ENCODE measurements at places on chromosomes 2 and 18.

DNA sequence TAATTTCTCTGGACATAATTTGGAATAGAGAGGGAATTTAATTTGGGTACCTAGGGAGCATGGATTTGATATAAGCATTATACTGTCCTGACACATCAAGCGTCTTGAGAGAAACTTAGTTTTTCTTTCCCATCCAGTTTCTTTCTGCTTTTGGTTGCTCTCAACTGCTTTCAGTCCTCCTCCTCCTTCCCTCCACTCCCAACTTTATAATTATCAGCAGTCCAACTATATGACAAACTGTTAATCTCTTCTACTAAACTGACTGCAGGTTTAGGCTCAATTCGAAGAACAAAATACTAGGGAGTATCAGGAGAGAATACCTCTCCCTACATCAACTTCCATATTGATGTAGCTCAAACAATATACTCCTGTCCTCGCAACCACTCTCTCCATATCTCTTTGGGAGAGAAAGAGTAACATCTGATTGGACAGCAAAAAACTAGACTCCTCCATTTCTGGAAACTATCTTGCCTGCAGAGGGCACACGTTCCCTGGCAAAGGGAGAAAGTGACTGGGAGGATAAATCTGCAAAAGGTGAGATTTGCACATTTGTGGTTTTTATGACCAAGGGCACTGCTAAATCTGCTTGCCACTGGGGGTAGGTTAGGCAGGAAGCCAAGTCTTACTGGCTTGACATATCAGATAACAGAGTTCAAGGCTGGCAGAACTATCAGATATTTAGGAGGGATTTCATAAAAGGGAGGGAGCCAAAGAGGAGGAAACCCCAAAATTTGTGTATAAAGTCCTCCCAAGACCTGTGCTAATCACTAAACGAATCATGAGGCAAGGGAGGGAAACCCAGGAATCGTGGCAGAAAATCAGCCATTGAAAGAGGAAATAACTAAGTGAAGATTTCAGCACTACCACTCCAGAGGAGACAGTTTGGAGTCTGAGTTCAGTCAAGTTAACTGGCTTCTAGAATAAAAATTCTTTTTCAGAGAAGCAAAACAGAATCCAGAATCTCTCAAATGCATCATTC, 40.0 kb downstream of the ICA1L start:
- DNase-seq = peak; percentile 78

GRCh38 chr2:20229322-20230113, 4.6 kb upstream of the SDC1 start:
- no peak for DNase-seq

GRCh38 chr2:160332318-160332717, 132.2 kb upstream of the ITGB6 start:
- DNase-seq = no peak

DNA sequence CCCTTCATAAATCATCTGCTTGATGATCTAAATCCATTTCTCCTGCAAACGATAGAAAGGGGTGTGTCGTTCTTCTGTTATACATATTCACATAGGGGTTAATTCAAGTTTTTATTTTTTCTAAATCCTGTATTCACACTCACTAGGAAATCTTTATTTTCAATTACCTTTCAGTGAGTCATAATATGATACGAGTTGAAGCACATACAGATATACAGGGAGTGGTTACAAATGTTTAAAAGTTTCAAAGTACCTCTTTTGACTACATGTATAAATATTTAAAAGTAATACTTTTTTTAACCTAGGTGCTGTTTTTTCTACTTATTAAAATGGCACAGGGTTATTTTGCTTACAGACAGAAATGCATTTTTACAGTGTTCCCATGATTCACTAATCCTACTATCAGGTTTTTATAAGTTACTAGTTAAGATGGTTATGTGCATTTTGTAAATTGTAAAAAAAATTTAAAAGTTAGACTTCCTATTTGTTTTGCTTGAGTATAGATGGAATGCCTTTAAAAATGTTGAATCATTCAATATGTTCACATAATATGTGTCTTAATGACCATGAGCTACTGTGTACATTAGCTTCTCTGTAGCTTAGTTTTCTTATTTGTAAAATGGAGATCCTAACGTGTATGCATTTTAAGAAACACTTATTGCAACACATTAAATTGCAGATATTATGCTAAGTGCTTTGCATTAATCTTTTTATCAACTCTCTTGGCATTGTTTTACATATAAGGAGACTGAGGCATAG, 1378.1 kb downstream of the DSC3 start:
- DNase-seq = no peak

DNA sequence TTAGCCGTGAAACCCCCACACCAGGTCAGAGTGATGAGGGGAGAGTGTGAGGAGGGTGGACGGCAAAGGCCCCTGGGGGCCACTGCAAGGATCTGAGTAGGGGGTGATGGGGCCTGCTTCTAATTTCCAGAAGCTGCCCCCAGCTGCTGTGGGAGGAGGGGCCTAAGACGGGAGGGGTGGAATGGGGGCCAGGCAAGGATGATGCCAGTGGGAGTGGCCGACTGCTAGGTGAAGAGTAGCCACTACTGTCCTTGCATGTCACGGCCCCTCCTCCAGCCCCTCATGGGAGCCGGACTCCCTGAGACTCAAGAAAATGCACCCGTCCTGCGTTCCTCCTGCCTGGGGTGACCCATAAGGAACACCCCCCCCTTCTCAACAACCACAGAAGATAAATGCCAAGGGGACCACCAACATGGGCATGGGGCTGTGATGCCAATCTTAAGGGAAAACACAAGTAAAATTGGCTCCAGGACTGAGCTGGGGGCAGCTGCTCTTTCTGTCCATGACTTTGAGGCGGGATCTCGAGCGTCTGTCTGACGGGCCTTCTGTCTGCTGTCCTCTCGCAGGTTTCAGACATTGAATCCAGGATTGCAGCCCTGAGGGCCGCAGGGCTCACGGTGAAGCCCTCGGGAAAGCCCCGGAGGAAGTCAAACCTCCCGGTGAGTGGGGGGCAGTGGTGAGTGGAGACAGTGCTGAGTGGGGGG, 24.2 kb upstream of the PRLH start:
- no peak for DNase-seq

- peak; percentile 82 for DNase-seq
These were observed 2.5 kb downstream of the DNMT3A start for GRCh38 chr2:25339211-25339674.

GRCh38 chr2:230868161-230868946, 3.6 kb downstream of the ITM2C start:
- no peak for DNase-seq

DNA sequence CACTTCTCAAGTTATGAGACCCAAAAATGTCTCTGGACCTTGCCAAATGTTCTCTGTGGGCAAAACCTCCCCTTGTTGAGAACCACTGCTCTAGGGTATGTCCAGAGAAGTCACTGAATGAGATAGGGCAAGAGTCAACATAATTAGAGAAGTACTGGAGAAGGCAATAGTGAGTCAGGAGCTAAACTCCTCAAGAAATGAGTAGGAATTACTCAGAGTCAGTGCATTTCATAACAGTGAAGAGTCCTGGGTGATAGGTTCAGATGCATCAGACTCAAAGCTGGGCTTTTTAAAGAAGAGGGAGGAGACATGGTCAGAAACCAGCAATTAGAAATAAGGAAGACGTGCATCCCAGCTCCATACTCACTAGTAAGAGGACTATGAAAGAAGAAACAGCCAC, 38.6 kb upstream of the IHH start:
- DNase-seq = no peak

- DNase-seq = no peak
These were observed 16.2 kb downstream of the AFF3 start for GRCh38 chr2:100126201-100126600.

DNA sequence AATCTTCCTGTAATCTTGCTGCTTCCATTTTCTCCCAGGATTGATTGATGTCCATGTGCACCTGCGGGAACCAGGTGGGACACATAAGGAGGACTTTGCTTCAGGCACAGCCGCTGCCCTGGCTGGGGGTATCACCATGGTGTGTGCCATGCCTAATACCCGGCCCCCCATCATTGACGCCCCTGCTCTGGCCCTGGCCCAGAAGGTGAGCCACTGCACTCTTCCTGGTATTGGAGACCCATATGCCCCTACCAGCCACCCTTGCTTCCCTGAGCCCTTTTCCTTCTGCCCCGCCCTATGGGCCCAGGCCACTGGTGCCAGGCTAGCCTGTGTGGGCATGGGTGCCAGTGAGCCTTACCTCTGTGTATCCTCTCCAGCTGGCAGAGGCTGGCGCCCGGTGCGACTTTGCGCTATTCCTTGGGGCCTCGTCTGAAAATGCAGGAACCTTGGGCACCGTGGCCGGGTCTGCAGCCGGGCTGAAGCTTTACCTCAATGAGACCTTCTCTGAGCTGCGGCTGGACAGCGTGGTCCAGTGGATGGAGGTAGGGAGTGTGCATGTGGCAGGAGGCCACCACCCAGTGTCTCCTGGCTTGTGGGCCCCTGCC, 20.3 kb downstream of the CAD start:
- DNase-seq = no peak

DNA sequence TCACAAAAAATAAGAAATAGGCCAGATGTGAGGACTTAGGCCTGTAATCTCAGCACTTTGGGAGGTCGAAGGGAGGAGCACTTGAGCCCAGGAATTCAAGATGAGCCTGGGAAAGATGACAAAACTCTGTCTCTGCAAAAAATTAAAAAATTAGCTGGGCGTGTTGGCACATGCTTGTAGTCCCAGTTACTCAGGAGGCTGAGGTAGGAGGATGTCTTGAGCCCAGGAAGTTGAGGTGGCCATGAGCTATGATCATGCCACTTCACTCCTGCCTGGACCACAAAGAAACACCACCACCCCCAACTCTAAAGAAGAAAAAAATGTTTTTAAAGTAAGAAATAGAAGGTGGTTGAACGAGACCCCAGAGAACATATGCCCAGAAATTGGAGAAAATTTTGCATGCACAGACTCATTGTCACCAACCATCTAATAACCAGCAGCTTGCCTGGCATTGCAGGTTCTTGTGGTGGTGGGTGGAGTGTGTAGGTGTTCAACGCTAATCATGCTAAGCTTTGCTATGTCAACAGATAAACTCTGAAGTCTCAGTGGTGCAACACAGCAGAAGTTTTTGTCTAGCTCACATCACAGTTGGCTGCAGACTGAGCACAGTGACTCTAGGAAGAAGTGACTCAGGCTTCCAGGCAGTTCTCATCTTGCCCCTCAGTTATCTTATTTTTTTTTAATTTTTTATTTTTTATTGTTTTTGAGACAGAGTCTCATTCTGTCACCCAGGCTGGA, 18.6 kb downstream of the ARL4C start:
- no peak for DNase-seq

- DNase-seq = no peak
These were observed 144.7 kb upstream of the ITGA4 start for GRCh38 chr2:181312515-181312927.

DNA sequence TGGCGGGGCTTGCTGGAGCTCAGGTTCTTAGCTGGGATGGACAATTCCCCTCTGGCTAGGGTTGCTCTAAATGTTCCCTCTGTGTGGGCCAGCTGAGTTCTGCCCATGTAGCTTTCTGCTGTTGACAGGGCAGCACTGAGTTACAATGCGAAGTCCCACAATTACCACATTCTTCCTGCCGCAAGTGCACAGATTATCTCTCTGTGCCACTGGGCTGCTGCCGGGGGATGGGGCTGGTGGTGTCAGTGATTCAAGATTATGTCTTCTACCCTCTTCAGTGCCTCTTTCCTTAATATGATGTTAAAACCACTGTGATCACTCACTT, 708.1 kb downstream of the SLC4A3 start:
- no peak for DNase-seq

DNA sequence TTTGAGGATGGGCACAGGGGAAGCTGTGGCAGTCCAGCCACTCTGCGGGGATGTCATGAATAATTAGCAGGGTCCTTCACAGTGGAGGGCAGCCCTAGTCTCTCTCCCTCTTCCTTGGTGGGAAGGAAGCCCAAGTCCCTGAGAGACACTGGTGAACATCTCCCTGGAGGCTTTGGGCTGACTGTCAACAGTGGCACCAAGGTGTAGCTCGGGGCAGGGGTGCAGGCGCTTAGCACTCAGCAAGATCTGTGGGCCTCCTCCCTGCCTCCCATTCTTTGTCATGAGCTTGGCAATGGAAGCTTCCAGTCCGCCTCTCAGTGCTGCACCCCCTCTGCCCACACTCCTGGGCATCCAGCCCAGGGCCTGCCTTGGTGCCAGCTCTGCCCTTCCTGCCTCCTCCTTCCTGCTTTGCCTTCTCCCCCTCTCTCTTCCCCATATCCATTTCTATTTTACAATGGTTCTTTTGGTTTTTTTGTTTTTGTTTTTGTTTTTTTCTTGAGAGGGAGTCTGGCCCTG, 59.4 kb downstream of the STEAP3 start:
- peak; percentile 66 for DNase-seq

DNA sequence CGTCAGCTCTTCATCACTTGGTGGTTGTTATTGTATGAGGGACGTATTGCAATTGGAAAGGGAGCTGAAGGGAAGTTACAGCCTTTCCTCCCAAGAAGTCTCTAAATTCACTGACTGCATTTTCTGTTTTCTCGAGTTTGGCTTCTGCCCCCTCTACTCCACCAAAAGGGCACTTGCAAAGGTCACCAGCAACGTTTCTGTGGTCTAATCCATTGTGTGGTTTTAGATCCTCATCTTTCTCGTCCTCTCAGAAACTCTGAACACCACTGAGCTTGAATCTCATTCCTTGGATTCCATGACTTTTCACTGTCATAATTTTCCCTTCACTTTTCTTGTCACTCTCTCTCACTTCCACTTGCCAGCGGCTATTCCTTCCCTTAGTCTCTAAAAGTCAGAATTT, 308.0 kb downstream of the AFF3 start:
- DNase-seq = no peak

DNA sequence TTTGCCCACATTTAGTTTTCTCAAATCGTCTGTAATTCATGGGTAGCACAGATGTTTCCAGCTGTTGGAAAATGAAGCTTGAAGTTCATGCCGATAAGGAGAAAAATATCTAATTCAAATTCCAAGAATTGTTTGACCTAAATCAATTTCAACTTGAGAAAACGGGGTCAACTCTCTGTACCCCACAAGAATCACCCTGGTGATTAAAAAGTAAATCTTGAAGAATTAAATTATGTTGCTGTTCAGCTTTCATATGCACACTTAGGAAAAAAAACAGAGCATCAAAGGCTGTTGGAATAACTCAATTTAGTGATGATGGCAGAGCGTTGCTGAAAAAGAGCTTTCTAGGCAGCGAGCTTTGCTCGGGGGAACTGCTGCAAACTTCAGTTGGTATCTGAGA, 43.0 kb downstream of the SLC4A3 start:
- no peak for DNase-seq

DNA sequence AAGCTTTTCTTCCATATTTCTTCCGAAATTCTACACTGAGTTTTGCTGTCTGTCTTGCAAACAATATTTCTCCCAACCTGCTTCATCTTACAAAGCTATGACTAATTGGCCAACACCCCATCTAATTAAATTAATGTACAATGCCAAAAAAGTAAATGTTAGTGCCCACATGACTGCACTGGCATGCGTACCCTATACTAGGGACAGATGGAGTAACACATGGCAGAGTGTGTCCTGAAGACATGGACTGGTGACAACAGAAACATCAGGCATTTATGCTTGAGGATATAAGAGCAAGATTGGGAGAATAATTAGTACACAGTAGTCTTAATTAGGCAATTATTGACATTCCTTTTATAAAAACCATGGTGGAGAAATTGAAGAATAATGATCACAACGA, 66.8 kb downstream of the MREG start:
- DNase-seq = peak; percentile 92

- no peak for DNase-seq
These were observed 120.5 kb downstream of the HIBCH start for GRCh38 chr2:190199109-190199508.

Measured in cerebellar cortex (tissue), 1 donor.